MCF 10A (cell line): ENCODE measurements at places on chromosomes 4 and X.

- DNase-seq = peak; percentile 33
These were observed 556.5 kb upstream of the NR3C2 start for GRCh38 chr4:148998719-148999118.

GRCh38 chr4:47863486-47863885 is 25.6 kb upstream of the CORIN start:
- no peak for DNase-seq

GRCh38 chr4:173528378-173529321 is 1.4 kb downstream of the HAND2 start:
- no peak for DNase-seq

DNA sequence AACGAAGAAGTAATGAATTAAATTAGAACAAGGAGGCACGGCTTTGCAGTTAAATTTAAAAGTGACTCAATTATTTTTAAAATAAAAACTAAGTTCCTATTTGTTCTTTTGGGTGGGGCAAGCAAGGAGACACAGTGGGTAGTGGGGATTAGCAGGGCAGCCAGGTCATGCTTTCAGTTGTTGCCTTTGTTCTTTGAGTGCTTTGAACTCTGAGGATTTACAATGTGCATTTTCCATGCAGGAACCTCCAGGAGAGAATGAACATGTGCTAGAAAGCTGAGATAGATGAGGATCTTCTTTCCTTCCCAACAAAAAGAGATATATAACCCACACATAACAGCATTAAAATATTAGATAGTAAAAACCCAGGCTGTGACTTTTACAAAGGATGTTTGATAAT is 420.4 kb upstream of the CTSO start:
- DNase-seq = no peak

DNA sequence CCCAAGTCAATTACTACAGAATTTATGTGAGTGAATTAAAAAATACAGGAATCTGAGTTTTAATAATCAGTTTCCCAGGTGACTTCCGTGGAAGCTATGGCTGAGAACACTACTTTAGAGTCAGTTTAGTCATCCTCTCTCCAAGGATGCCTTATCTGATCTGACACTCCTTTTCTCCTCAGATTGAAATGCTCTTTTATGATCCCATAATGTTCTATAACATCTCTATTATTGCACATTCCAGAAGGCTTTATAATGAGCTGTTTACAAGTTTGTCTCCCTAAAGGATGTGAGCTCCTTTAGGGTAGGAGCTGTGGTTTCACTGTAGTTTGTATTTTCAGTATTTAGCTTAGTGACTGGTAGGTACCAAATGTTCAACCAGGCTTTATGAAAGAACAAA is 90.0 kb downstream of the GPRIN3 start:
- no peak for DNase-seq

- no peak for DNase-seq
These were observed 19.0 kb downstream of the NELFA start for GRCh38 chr4:1989533-1990347.

DNA sequence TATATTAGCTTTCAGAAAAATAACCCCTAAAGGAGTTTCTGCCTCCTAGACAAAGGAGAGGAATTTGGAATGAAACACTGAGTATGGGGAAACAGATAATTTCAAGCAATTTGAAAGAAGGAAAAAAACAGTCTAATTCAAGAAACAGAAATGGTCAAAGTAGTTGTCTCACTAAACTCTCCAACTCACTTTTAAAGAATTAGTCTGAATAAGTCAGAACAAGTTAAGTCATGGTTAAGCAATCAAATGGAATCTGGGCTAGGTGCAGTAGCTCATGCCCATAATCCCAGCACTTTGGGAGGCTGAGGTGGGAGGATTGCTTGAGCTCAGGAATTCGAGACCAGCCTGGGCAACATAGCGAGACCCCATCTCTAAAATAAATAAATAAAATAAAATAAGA is 95.7 kb upstream of the GRIA3 start:
- DNase-seq = peak; percentile 42

- DNase-seq = peak; percentile 82
These were observed 85.5 kb downstream of the CT47B1 start for GRCh38 chrX:120790118-120790517.

DNA sequence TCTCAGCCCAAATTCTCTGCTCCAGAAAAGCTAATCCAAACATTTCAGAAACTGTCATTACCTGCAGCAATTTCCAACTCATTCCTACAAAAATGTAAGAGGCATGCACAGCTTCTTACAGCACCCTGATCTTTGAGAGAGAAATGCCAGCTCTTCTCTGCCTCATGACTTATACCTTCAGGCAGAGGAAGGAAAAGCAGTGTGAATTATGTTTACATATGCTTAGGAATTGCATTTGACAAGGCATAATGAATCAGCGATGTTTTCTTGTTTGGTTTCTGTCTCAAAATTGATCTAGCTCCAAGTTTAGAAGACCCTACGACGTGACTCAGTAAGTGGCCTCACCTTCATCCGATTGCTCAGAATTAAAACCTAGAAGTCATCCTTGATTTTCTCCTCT is 21.8 kb upstream of the AGA start:
- peak; percentile 28 for DNase-seq

DNA sequence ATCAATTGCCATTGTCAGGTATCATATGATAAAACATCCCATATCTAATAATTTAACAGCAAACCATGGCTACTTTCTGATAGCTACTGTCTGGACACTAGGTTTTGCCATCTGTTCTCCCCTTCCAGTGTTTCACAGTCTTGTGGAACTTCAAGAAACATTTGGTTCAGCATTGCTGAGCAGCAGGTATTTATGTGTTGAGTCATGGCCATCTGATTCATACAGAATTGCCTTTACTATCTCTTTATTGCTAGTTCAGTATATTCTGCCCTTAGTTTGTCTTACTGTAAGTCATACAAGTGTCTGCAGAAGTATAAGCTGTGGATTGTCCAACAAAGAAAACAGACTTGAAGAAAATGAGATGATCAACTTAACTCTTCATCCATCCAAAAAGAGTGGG is 7.0 kb downstream of the NPY5R start:
- peak; percentile 15 for DNase-seq

DNA sequence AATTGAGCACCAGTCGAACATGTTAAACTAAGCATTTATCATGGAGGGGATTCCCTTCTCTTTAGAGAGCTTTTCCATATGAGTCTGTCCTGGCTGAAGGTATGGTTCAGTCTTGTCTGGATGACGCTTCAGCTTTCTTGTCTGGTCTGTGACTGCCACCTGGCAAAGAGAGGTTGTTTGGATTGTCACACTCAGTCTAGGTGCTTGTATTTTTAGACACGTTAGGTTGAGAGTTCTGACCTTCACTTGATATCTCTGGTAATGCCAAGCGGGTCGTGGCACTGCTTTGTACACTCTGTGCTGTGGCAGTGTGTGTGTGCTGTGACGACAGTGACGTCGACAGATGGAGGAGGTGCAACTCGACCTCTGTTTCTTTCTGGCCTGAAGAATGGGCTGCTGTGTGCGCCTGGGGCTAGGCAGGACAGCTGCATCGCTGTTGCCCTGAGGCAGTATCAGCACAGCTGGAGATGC is 12.6 kb downstream of the NOCT start:
- no peak for DNase-seq

- DNase-seq = peak; percentile 14
These were observed 334.3 kb upstream of the GATB start for GRCh38 chr4:152094970-152095700.

GRCh38 chr4:184421533-184422155 is 52.7 kb downstream of the IRF2 start:
- DNase-seq = no peak

GRCh38 chr4:30770049-30770549 is 49.9 kb downstream of the PCDH7 start:
- DNase-seq = peak; percentile 84

- no peak for DNase-seq
These were observed 58.5 kb downstream of the ACOX3 start for GRCh38 chr4:8381814-8382581.

DNA sequence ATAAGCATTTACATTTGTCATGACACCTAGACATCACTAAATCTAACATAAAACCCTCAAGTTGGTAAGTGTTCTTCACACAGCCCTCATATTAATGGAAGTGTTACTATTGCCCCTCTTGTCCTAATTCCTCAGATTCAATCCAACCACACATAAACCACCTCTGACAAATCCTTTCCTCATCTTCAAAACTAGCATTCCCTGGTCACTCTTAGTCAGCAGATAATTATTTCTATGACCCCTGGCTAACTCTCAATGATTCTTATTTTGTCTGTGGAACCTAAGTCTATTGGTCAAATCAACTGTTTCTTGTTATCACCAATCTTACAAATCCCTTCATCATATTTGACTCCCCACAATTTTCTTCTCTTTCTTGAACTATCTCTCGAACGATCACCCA is 168.6 kb downstream of the PPP3CA start:
- DNase-seq = no peak

DNA sequence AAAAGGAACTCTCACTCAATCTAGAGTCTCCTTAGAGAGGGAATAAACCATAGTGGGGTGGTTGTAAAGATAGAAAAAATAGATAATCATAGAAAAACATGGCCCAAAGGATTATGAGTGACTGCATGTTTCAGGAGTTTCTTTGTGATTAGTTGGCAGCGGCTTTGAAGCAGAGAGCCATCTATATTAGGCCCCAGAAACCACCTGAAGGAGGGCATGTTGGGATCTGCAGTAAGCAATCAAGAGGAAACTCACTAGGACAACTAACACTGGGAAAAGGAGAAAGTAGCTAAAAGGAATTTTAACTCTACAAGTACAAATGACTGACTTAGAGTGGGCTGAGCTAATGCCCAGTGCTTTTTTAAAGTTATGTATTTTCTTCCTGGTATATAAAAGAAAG is 269.2 kb upstream of the NRK start:
- DNase-seq = peak; percentile 32

DNA sequence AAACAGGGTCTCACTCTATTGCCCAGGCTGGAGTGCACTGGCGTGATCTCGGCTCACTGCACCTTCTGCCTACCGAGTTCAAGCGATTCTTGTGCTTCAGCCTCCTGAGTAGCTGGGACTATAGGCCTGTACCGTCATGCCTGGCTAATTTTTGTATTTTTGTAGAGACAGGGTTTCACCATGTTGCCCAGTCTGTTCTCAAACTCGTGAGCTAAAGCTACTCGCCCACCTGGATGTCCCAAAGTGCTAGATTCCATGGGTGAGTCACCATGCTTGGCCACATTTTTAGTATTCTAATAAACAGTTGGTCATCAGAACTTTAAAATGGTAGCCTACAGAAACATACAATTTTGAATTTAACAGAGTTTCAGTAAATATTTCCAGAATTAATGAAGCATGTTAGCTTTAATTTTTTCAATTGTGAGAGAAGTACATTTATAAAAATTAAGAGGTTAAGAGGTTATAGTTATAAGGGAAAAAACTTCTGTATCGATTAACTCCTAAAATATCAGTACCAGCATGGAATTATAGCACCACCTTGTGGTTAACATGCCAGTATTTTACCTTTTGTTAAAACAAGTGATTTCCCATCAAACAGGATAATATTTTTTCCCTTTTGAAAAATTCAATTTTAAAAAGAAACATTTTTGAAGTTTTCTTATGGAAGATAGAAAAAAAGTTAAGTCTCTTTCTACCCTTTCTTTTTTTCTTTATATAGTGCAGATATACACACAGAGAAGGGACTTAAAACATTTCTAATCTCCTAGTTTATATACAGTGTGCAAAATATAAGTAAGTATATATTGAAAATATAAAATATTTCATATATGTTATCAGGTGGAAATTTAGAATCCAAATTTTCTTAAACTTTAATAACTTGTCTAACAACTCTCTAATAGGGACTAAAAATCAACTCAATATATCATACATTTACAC is 35.4 kb downstream of the CEP44 start:
- DNase-seq = peak; percentile 48

- DNase-seq = no peak
These were observed 14.2 kb upstream of the C4orf51 start for GRCh38 chr4:145665773-145666172.

DNA sequence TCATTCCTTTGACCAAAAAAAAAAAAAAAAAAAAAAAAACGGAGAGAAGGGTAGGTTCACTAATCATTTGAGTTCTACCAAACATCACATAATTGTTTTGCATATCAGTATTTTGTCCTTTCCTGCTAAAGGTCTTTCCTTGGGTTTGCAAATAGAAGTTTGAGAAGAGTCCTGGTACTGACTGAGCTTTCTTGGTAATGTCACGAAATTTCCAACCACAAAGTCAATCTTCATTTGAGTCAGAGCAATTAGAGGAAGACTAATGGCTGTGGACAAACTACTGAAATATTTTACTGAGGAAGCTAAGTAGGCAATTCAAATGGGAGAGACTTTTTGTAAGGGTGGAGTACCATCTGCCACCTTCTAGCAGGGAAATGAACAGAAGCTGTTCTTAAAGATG is 21.7 kb upstream of the CD40LG start:
- DNase-seq = no peak

DNA sequence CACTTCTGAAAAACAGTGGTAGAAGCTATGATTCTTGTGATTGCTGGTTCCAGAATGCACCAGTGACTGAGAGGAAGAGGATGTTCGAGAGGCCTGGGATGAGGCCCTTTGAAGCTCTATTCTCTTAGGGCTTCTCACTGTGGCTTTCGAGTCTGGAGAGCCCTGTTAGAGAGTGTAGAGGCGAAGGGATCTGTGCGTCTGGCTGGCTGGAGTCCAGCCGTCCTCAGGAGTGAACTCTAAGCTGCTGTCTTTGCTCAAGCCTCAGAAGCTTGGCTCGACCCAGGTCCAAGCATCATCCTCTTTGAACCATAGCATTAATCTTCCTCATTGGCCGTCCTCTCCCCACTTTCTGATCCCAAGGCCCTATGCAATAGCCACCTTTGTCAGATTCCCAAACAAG is 51.6 kb downstream of the ELF4 start:
- DNase-seq = no peak

DNA sequence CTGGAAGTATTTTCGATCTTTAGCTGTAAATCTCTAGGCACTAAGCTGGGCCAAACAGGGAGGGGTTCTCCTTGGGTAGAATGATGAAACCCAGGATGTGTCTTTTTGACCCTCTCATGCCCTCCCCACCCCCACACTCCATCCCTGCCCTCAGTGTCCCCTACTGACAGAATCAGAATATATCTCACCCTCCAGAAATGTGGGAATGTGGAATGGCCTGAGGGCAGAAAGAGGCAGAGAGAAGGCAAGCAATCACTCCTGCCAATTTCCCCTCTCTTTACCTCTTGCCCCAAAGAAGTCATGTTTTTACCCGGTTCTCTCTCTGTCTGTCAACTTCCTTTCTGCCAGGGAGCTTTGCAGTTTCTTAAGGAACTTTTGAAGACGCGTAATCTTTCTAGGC is 34.4 kb downstream of the RAP2C start:
- peak; percentile 27 for DNase-seq

DNA sequence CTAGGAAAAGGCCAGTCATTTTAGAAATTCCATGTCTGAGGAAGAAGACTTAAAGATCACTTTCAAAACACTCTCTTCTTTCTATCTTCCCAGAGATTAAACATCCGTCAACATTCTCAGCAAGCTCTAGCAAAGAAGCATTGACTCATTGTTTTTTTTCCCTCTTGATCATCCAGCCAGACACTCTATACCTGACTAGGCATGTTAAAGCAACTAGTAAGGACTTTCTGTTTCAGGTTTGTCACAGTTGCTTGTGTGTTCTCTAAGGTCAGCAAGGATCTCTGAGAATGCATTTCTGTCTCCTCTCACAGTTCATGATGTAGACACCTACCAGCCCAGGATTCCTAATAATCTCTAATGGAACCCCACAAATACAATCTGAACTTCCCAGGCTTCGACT is 112.2 kb downstream of the IL13RA2 start:
- DNase-seq = peak; percentile 11
